ENCODE measurements at places on chromosomes 3 and 15.
A peak's percentile ranks its signal among the peaks of the same experiment; 100 is the strongest.

GRCh38 chr3:87765256-87765655 is 293.5 kb downstream of the CGGBP1 start:
- no peak for DNase-seq

DNA sequence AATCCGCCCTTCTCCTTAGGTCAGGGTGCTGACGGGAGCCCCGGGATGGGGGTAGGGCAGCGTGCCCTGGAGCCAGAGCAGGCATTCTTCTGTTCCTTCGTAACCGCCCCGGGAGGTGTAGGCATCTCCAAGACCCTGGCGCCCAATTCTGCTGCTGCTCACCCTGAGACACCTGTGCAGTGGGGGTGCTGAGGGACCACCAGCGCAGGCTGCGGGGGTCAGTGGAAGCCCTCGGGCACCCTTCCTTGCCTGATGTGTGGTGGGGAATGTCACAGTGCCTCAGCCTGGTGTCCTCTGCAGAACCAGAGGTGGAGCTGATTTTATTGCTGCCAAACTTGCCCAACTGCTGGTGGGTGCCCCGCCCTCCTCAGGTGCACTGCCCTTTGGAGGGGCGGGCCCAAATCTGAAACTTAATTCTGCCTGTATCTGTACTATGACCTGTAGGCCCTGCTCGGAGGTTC is 7.3 kb downstream of the CSK start:
- no peak for DNase-seq

- no peak for DNase-seq
Measured at GRCh38 chr3:186432189-186432588, 70.2 kb upstream of the DGKG start.

DNA sequence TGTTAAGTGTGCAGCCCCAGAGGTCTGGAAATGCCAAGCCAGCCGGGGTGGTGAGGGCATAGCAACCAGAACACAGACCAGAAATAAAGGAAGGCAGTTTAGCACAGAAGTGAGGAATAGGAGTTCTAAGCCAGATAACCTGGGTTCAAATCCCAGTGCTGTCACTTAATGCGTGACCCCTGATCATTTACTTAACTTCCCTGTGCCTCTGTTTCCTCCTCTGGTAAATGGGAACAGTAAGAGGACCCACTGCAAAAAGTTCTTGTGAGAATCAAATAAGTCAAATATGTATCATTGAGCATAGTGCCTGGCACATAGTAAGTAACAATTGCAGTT is 125.2 kb upstream of the ARHGEF3 start:
- DNase-seq: no peak

DNA sequence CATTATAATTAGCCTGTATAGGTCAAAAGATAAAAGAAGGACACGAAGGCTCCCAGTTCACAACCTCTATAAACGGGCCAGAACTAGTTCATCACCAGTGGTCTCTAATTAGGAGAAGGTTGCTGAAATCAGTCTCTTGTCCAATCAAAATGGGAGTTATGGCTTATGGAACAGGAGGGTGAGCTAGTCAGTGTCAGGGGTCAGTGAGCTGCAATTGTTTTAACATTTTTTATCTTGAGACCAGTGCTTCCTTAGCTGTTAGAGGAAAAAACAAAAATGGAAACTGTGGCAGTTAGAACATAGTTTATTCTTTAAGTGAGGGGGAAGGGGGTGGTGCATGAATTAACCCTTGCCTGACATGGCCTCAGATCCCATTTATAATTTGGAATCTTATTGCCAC is 141.7 kb downstream of the KCNMB2 start:
- DNase-seq: no peak

DNA sequence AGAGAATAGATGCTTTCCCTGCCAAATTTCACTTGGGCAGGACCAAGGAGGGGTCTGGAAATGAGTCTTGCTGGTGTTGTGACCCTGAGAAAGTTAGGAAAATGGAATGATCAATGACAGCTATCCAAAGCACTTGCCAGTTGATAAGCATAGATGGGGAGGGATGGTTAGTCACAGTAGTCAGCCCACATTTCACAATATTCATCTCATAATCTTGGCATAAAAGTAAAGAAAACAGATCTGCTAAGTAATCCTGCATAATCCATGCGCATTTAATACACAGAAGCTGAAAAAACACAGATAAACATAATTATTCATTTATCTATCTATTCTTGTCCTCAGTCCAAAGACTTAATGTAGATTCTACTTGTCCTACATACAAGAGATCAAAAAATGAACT is 184.1 kb downstream of the ZIC4 start:
- no peak for DNase-seq

GRCh38 chr15:48433226-48433886 is 102.1 kb downstream of the DUT start:
- no peak for DNase-seq

GRCh38 chr15:45346381-45346780 is 32.0 kb downstream of the GATM start:
- no peak for DNase-seq

DNA sequence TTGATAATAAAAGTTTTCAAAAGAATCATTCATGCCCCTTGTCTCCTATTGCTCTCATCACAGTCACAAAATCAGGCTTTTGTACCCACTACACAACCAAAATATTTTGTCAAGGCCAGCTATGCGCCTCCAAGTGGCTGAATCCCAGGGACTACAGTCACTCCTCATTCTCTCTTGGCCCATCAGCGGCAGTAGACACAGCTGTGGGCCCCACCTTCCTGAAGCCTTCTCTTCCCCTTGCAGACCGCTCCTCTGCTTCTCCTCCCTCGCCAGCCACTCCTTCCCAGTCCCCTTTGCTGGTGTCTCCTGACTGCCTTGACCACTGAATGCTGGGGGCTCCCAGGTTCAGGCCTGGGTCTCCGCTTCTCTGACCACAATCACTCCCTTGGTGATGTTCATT is 52.1 kb downstream of the LSM3 start:
- no peak for DNase-seq

GRCh38 chr3:174620138-174620537 is 239.0 kb upstream of the NAALADL2 start:
- peak; percentile 55 for DNase-seq

DNA sequence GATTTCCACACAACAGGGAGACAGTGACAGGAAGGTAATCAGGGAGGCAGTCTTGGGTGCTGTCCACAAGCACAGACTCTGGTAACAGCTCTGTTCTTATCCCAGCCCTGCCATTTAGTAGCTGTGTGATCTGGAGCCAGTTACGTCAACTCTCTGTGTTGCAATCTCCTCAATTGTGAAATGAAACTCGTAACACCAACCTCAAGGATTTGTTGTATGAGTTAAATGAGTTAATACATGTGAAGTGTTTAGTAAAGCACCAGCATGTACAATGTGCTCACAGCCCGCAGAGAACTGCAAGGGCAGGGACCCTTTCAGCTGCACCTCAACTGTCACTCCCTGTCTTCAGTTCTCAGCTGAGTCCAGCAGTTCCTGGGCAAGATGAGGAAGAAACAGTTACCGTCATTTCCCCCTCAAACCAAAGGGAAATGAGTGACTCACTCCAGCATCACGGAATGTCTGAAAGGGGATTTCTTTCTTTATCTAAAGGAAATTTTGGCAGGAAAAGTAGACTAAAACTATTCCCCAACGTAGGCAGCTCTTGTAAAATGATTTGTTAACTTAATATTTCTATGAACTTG is 39.9 kb upstream of the MB21D2 start:
- peak; percentile 92 for DNase-seq

- no peak for DNase-seq
Measured at GRCh38 chr3:166864473-166865467, 515.3 kb downstream of the ZBBX start.

DNA sequence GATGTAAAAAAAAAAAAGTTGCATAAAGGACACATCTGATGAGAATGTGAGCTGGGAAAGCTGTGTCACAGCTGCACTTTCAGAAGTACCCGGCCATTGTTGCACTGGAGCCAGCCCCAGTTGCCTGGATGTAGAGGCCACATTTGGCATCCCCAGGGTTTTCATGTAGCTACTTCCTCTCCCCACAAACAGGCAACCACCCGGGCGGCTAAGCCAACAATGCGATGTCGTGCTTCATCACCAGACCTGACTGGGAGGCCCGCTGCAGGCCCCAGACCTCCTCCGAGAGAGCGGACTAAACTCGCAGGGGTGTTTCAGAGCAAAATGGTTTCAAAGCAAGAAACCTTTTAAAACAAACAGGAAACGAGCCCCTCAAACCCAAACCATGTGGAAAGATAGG is 142.3 kb downstream of the TMCO5A start:
- DNase-seq: no peak

DNA sequence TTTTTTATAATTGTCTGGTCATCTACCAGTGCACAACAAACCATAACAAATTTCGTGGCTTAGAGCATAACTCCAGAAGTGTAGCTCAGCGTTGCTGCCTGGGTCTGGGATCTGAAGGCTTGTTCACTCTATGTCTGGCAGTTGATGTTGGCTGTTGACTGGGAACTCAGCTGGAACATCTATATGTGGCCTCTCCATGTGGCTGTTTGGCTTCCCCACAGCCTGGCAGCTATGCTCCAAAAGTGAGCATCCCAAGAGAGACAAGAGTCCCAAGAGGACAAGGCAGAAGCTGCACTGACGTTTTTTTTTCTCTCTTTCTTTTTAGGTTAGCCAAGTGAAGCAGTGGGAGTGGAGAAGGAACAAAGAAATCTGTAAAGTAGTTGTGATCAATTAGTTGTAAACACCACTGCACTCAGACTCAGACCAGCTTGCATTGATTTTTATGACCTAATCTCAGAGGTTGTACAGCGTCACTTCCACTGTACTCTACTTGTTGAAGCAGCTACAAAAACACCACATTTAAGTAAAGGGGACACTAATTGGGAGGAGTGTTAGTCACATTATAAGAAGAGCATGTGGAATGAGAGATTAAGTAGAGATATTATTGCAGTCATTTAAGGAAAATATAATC is 2.5 kb upstream of the GPR176 start:
- no peak for DNase-seq

DNA sequence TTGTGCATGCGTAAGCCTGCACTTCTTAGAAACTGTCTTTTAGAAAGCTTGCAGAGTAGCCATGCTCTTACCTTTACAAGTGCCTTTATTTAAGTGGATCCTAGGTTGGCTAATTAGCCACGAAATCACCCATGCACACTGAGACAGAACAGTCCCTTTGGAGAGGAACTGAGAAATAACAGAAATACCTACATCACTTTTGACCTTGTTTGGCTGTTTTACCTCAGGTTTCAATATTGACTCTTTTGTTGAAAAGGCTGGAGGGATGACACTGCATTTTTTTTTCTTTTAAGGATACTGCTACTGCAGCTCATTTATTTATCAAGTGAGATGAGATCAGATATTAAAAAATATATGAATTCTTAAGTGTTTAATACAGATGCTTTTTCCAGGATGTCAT is 155.6 kb upstream of the GOLIM4 start:
- no peak for DNase-seq

GRCh38 chr15:81223346-81223971 is 26.8 kb downstream of the IL16 start:
- no peak for DNase-seq

DNA sequence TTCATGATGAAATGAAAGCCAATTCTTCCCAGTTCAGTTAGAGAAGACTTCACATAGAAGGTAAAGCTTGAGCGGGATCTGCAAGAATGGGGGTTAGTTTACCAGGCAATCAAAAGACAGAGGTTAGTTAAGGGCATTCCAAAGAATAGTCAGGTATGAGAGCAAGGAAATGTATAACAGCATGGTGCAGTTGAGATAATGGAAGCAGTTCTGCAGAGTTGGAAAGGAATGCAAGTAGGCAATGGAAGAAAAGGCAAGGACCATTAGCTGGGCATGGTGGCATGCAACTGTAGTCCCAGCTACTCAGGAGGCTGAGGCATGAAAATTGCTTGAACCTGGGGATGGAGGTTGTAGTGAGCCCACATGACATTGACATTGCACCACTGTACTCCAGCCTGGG is 55.0 kb downstream of the LSAMP start:
- no peak for DNase-seq

- no peak for DNase-seq
Measured at GRCh38 chr3:151866711-151867410, 6.6 kb upstream of the SUCNR1 start.

DNA sequence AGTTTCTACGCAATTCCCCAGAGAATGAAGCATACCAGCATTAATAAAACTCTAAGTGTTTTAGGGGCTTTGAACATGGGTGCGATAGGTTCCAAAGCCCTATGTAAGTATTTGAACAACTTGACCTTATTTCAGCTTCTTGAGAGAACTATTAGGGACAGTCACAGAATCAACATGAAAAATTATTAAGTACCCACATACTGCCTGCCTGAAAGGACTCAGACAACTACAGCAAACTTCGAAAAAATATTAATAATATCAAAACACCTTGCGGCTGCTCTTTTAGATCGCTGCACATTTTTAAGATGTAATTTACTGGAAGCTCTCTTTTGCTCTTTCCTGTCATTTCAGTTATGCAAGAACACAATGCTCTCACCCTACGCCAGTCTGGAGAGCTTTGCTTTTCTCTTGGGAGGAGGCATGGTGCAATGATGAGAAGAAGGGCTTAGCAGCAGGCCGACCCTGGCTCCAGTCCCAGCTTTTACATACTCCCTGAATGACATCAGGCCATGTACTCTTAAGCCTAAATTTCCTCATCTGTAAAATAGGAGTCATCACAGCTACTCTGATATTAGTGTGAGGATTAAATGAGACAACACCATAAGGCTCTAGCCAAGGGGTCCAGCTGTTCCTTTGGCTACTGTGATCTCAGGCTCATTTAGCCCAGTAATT is 640.7 kb downstream of the FHIT start:
- DNase-seq: no peak

DNA sequence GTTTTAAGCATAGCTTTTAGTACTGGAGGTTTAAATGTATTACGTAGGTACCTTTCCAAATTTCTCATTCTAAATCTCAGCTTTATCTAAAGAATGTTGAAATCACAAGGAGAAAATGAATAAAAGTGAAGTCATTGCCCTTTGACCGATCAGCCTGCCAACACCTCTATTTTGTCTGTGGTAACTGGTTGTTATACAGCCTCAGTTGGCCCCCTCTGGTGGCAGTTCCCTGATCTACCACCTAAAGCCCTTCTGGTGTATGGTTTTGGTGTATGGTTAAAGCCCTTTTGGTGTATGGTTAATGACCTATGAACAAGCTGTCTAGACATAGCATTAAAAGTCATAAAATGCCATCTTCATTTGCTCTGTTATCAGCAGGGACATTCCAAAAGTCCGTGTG is 378.2 kb upstream of the AZI2 start:
- no peak for DNase-seq

DNA sequence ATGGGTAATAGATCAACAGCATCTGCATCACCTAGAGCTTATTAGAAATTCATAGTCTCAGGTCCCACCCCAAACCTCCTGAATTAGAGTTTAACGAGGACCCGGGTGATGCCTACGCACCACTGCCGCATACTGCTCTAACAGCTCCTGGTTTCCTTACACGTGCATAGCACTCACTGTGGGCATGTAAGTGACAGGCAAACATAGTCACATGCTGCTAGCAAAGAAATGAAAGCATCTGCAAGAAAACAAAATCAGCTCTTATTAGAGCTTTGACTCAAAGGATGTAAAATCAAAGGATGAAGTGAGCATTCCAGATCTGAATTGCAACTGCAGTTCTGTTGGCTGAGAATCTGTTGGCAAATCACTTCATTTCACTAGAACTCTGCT is 19.1 kb upstream of the RIOX2 start:
- DNase-seq: no peak

- no peak for DNase-seq
Measured at GRCh38 chr3:101719604-101720185, 4.7 kb upstream of the CEP97 start.

- DNase-seq: no peak
Measured at GRCh38 chr3:157087373-157087772, 72.6 kb downstream of the CCNL1 start.
